ENCODE measurements at places on chromosomes 5 and 9. TPM values are rescaled to one million over a fixed set of nuclear protein-coding genes. Genes with fewer than 3 reads are reported as not detected.

DNA sequence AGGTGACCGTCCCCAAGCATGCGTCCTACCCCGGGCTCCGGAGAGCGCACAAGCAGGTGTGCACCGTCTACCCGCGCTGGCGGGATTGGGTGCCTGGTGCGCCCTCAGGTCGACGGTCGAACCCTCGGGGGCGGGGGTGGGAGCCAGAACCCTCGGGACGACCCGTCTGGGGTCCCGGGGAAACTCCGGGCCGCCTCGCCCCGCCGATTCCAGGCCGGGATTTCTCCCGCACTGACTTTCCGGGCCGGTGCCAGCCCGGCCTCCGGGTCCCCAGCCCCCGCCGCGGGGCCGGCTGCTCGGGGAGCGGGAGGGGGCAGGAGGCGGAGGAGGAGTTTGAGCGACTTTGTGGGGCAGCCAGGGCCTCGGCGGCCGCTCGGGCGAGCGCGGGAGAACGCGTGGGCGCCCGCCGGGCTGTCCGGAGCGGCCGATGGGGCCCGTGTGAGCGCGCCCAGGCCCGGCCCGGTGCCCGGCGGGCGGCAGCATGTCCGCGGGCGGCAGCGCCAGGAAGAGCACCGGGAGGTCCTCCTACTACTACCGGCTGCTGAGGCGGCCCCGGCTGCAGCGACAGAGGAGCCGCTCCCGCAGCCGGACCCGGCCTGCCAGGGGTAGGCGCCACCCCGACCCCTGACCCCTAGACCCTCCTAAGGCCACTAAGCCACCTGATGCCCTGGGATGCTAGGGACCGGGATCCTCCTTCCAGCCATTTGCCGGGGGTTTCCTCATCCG, at the start of gene DAB2IP:
TSS of gene DAB2IP (plus strand) at position 340 of the 726 bp plus-strand sequence. CDS start at position 482, 142 bp downstream.
- DNase-seq: no peak

- no peak for DNase-seq
Observed at GRCh38 chr5:68159224-68159951, 56.2 kb upstream of the PIK3R1 start.

Gene PROP1
- not detected for total RNA-seq

DNA sequence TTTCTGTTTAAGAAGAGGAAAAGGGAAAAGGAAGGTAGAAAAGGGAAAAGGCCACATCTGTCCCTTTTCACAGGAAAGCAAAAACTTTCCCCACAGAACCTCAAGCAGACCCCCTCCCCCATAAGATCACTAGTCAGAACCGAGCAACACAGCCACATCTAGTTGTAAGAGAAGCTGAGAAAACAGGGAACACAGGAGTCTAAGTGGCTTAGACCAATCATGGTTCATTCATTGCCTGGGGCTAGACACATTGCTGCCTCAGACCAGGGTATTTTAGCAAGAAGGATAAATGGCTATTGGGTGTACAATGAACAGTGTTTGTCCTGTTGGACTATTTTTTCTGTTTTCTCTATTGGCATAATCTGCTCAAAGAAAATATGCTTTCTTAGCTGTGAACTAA, 98.0 kb downstream of the ARL15 start:
- DNase-seq: no peak

DNA sequence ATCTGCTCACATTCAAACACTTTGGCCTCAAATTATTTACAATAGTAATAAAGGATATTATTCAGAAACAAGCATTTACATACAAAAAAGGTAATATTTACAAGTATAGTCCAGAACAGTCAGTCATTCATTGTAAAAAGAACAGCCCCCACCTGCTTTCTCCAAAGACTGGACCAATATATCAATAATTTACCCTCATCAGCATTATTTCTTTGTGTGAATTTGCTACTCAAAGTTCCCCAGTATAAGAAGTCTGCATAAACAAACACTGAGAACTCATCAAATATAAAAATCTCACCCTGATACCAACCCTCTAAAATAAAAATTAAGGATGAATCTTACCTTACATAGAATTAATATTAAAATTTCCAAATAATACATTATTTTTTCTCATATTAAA, 267.8 kb upstream of the POU5F2 start:
- no peak for DNase-seq

DNA sequence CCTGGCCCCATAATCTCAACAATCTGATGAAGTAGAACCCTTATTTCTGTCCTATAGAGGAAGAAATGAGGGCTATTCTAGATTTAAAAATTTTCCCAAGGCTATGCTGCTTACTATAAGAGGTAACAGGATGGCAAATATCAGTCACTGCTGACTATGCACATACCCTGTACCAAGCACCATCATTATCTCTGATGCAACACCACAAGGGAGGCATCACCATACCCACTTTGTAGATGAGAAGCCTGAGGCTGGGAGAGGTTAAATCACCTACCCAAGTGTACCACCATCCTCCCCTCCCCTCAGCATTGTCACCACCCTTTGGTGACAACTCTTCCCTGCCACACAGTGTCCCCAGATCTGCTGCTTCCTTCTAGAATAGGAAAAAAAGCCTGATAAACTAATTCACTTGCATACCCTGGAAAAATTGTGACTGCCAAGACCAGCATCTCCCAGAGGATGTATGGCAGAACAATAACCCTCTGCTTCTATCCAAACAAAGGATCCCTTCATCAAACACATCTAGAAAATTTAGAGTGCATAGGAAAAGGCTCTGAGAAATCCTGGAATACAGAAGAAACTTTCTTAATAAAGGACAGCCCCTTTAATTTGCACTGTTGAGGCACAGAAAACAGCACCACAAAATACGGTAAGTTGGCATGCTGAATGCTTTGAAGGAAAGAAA, 48.3 kb downstream of the PRRC1 start:
- no peak for DNase-seq

- no peak for DNase-seq
Observed at GRCh38 chr5:163563880-163564279, 58.5 kb downstream of the MAT2B start.

Gene HMGCS1
- 26.5 TPM for total RNA-seq

Gene GABRA6
- not detected for total RNA-seq

DNA sequence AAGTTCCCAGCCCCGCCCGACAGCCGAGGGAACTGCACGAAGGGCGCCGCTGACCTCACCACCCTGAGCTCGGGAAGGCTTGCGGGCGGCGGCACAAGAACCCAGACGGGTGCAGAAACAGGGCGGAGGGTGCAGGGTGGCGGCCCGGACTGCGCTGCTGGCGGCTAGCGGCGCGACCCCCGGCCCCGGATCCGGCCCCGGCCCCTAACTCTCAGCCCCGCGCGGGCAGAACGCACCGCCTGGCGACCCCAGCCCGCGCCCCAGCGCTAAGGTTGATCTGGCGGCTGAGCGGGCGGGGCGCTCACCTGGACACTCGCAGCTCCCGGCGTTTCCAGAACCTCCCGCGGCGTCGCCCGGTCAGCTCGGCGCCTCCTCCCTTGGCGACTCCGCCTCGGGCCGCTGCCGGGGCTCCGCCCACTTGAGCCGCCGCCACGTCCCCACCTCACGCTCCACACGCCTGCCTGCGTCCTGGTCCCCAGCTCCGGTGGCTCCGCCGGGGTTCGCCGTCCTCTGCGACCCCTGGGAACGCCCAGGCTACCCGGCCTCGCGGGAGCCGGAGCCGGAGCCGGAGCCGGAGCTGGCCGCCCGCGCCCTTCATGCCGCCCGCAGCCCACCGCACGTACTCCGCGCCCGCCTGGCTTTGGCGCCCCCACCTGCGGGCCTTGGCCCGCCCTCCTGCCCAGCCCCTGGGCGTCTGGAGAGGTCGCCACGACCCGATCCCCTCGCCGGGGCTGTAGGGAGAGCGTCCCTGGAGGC, at the start of gene P4HA2:
TSS of gene P4HA2 (minus strand) at position 369 of the 756 bp plus-strand sequence. CDS start 9,227 bp downstream, outside the sequence.
- DNase-seq: peak; percentile 82

- no peak for DNase-seq
Observed at GRCh38 chr9:114694719-114695269, 12.8 kb upstream of the TEX48 start.

GRCh38 chr5:12330993-12331588, 426.8 kb upstream of the CTNND2 start:
- DNase-seq: no peak

DNA sequence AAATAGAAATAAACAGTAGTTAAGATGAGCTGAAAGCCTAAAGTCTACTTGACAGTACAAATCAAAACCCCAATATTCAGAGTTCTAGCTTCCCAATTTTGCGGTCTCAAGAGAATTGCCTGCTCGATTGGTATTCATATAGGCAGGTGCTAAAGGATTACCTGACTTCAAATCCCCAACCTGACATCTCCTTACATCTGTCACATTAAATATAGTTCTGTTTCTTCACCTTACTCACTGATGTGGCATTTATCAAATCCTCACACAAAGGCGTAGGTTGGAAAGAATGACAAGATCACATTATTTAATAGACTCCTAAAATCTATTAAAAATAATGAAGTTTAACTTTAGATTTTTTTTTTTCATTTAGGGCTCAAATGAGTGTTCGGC, 72.8 kb upstream of the ANKH start:
- no peak for DNase-seq

Gene SNCB
- total RNA-seq: not detected

- DNase-seq: no peak
Observed at GRCh38 chr5:91419136-91419535, 36.0 kb upstream of the ARRDC3 start.

Gene SLC6A3
- under 0.01 TPM for total RNA-seq

DNA sequence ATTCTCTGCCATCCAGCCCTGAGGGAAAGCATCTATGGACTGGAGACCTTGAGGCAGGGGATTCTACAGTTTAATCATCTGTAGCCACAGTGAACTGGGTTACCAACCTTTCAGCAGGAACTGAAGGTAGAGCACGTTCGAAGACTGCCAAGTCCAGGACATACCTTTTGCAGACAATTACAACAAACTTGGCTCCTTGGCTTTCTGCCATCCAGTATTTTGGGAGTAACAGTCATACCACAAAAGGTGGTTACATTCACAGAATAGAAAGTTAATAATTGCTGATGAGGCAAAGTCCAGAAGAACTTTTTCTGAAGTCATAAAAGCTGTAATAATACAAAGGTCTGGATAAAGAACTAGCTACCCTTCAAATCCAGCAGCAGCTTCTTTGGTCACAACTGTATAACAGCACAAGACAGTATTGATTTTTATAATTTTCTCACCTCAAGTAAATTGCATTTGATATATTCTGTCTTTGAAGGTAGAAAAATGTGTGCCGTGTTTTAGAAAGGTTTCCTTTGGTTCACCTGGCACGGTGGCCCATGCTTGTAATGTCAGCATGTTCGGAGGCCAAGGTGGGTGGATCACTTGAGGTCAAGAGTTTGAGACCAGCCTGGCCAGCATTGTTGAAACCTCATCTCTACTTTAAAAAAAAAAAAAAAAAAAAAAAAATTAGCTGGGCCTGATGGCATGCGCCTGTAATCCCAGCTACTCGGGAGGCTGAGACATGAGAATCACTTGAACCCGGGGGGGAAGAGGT, 236.6 kb downstream of the NR3C1 start:
- DNase-seq: no peak

GRCh38 chr5:80206282-80206681, 49.6 kb downstream of the SERINC5 start:
- no peak for DNase-seq

- DNase-seq: no peak
Observed at GRCh38 chr5:56460195-56460546, 227.0 kb upstream of the ANKRD55 start.

Gene ECM2
- 92.2 TPM for total RNA-seq

DNA sequence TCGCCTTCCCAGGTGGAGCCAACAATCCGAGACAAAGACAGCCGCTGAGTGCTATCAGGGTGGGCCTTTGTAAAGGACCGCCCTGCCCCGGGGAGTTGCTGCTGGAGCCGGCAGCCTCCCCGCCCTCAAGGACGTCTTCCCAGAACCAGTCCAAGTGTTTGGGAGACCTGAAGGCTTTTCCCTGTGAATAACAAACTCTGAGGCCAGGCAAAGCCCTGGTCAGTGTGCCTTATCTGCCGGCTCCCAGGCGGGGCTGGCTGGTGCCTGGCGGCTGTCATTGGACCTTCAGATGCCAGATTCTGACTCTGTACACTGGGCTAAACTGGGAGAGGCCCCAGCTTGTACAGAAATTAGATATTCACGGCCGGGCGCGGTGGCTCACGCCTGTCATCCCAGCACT, 2.1 kb downstream of the SLC9A3 start:
- no peak for DNase-seq

Gene SELENOP
- total RNA-seq: 1,002 TPM

Gene UTP15
- 39.0 TPM for total RNA-seq

GRCh38 chr5:142403583-142403982, 78.8 kb upstream of the SPRY4 start:
- no peak for DNase-seq

Gene SMAD5
- total RNA-seq: 63.7 TPM
